Activated naive CD4-positive, alpha-beta T cell treated with Interleukin-2 at 50 U/mL for 16 hours (primary cell): ENCODE measurements at places on chromosomes 12 and 14.

- no peak for DNase-seq
Measured at GRCh38 chr14:103521951-103522563, 573 bp downstream of the CKB start.

DNA sequence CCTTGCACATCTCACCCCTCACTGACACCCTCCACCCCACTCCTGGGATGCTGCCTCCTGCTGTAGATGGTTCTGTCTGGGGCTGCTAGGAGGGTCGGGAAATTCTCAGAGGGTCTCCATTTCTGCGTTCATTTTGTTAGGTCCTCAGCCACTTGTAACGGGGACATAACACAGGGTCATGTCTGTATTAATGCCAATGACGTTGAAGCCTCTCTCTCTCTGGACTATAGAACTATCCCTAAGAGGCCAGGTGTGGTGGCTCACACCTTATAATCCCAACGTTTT, 14.6 kb downstream of the SIVA1 start:
- DNase-seq, result no peak

DNA sequence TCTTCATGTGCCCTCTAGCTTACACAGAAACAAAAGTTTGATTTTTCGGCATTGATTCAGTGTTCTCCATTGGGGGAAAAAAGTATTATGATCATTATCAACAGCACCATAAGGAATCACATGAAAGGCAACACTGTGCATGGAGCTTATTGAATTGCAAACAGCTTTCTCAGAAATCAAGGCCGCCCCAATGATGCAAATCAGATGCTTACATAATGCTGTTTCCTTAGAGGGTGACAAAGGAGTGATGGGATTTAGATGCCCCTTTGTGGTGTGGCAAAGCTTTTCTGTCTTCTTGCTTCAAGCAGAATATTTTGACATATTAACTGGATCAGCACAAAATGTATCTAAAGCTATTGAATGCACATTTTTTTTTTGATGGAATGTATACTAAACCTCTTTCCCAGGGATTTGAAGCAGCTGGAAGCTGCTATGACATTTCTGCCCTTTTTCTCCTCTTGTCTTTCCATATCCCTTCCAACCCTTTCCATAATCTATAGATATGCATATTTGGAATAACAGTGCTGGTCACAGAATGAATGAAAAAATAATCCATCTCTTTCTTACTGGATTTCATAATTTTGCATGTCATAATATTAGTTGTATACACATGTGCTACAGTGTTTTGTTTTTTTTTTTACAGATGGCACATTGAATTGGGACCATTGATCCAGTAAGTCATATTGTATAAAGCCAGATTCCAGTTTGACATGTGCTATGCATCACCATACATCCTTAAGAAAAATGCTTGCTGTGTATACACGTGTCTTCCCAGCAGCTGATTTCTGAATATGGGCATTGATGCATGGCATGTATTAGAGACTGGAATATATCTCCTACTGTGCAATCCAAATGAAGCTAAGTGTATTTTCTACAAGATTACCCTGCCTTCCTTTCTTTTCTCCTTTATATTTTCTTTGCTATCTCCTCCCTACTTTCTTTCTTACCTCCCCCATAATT, 259.7 kb upstream of the DCN start:
- DNase-seq, result no peak

DNA sequence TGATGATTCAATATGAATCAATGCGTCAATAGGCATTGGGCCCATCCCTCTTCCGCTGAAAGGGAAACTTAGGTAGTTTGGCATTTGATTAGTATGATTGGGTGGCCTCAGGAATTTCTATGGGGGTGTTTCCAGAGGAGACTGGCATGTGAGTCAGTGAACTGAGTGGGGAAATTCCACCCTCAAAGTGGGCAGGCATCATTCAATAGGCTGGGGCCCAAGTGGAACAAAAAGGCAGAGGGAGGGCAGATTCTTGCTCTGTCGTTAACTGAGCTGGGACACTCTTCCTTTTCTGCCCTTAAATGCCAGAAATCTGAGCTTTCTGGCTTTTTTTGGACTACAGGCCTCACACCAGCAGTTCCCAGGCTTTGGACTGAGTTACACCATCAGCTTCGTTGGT, 373.5 kb downstream of the RPS29 start:
- no peak for DNase-seq

DNA sequence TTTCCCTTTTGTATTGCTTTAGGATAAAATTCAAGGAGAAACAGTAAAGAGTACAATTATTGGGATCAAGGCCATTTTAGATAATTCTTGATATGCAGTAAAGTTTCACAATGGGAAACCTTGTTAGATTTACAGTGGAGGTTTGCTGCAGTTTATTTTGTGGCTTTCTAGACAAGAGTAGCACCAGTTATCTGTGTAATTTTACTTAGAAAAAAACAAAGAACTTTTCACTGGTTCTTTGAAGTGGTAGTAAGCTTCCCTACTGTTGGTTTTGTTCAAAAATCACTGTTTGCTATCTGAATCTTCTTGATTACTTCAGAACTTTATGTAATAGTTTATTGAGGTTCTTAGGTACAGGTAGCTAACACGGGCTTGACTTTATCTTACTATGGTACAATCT, 42.0 kb downstream of the ADIPOR2 start:
- DNase-seq, result no peak

DNA sequence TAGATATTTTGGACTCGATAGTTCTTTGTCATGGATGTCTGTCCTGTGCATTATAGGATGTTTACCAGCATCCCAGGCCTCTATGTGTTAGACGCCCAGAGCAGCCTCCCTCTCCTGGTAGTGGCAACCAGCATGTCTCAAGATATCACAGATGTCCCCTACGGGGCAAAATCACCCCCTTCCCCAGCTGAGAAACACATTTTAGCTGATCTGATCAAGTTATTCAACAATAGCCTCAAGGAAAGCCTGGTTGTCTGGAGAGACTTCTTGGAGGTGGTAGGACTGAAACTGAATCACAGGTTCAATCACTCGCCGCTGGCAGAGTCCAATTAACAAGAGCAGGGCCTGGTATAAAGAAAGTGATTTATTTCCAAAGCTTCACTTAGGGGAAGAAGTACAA, 17.6 kb downstream of the BDKRB1 start:
- no peak for DNase-seq

GRCh38 chr14:49972131-49972671, 79.3 kb downstream of the ARF6 start:
- DNase-seq, result no peak

- DNase-seq, result no peak
Measured at GRCh38 chr14:34064349-34064748, 113.5 kb upstream of the EGLN3 start.

GRCh38 chr12:127455347-127456265, 811.4 kb upstream of the TMEM132C start:
- no peak for DNase-seq
